Heart left ventricle (tissue), 16 donors: ENCODE measurements at places on chromosomes 12 and 14. TPM values are rescaled to one million over a fixed set of nuclear protein-coding genes. Genes with fewer than 3 reads are reported as not detected.

GRCh38 chr12:106602076-106602475 lies 19.3 kb downstream of the RFX4 start:
- no peaks in the 10 kb centered on the region for H3K4me1 ChIP-seq
- DNase-seq, result no peak
- H3K27me3 ChIP-seq, result no peaks in the 10 kb centered on the region
- no peaks in the 10 kb centered on the region for H3K36me3 ChIP-seq
- H3K4me3 ChIP-seq, result no peak overlapping the region

DNA sequence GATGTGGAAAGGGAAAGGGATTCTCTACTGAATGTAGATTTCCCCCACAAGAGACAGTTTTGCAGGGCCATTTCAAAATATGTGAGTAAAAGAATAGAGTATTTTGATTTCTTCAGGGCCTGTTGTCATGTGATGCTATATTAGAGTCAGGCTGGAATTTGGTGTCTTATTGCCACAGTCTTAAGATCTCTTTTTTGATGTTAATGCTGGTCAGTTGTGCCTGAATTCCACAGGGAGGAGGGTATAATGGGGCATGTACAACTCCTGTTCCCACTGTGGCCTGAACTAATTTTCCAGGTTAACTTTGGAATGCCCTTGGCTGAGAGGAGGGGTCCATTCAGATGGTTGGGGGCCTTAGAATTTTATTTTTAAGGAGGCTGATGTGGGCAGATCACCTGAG lies 111.0 kb upstream of the MAX start:
- no peaks in the 10 kb centered on the region for H3K36me3 ChIP-seq
- no peak overlapping the region for H3K4me3 ChIP-seq
- DNase-seq, result no peak
- H3K27ac ChIP-seq, result no peak overlapping the region

DNA sequence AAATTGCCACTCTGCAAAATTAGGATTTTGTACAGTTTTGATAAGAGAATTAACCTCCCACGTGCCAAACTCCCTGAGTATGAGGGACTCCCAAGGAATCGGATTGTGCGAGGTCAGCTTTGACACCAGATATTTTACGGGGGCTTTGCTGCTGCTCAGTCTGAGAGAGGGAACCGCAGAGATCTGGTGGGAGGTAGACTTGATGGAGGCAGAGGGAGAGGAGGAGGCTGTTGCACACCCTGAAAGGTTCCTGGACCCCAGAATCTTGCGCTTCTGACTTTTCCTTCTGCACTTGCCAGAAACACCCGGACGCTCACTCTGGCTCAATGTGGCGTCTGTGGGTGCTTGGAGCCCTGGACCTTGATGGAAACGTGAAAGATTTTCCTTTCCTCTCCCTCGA lies 83.9 kb downstream of the PAPOLA start:
- H3K4me1 ChIP-seq, result no peaks in the 10 kb centered on the region
- no peak for DNase-seq
- H3K27me3 ChIP-seq, result no peaks in the 10 kb centered on the region

DNA sequence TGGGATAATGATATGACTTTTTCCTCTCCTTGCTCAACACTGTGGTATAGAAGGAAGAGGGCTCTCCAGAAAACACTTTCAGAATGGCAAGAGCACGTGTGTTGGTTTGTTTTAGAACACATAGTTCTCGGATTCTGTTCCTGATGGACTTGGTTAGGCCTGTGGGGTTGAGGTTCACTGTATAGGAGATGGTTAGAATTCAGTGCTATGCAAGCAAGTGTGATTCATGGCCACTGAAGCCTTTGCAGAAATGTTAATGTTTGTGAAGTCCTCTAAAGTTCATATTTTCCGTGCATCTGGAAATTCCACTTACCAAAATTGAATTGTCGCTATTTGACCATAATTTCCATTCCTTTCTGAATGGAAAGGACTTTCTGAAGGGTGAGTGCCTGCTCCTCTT lies 233.2 kb upstream of the DDHD1 start:
- no peak overlapping the region for H3K4me3 ChIP-seq
- no peaks in the 10 kb centered on the region for H3K4me1 ChIP-seq
- no peak for DNase-seq
- no peaks in the 10 kb centered on the region for H3K36me3 ChIP-seq

CD163 gene
- total RNA-seq, result 59.2 TPM

DNA sequence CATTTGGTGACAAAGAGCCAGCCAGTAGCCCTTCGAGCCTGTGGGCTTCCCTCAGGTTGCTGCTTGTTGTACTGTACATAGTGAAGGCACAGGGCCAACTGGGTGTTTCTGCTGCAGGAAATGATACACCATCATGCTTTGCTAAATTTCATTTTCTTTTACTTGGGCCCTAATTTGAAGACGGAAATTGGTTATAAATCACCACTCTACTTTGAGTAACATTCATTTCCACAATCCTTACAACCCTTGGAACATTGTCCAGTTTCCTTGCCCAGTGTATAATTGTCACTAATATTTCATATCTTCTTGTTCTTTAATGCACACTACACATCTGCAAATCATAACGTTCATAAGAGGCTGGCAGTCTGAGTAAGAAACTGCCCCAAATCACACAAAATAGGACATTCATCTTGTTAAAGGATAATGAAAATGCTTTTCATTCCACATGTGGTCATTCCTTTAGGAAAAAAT lies 30.2 kb downstream of the MSRB3 start:
- no peaks in the 10 kb centered on the region for H3K36me3 ChIP-seq
- no peak for DNase-seq
- no peaks in the 10 kb centered on the region for H3K27me3 ChIP-seq
- H3K4me1 ChIP-seq, result peaks cover 37% of the 10 kb centered on the region
- H3K4me3 ChIP-seq, result no peak overlapping the region
- no peak overlapping the region for H3K27ac ChIP-seq

DNA sequence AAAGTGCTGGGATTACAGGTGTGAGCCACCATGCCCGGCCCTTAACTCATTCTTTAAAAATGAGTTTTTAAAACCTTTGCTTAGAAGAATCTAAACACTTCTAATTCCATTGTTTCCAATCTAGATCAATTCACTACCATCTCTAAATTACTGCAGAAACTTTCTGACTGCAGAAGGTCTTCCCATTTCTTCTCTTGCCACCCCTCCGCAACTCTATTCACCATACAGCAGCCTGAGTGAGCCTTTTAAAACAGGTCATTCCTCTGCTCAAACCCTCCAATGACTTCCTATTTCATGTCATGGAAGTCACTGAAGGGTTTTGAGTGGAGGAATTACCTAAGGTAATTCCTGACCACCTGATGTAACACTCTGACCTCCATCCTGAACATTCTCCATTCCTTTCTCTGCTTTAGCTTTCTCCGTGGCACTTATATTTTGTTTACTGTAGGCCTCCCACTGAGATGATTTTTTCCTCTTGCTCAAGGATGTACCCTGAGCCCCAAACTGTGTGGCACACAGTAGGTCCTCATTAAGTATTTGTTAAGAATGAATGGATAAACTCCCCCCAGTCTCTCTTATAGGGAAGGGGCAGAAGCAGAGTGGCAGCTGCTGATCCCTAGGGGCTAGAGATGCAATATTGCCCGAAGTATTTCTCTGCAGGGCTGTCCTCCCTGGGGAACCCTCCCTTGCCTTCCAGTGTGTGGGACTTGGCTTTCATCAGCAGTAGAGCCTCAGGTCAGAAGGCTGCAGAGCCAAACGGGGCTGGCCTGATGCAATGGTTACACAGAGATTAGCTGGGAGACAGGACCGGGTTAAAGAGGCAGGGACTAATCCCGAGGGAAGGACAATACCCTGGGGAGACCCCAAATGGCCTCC lies 1.2 kb downstream of the DDIT3 start:
- peak; percentile 71 for DNase-seq
- H3K4me1 ChIP-seq, result peaks cover 72% of the 10 kb centered on the region
- peak overlapping the region; percentile 85 for H3K27ac ChIP-seq
- H3K27me3 ChIP-seq, result no peaks in the 10 kb centered on the region
- H3K36me3 ChIP-seq, result peaks cover 30% of the 10 kb centered on the region

DNA sequence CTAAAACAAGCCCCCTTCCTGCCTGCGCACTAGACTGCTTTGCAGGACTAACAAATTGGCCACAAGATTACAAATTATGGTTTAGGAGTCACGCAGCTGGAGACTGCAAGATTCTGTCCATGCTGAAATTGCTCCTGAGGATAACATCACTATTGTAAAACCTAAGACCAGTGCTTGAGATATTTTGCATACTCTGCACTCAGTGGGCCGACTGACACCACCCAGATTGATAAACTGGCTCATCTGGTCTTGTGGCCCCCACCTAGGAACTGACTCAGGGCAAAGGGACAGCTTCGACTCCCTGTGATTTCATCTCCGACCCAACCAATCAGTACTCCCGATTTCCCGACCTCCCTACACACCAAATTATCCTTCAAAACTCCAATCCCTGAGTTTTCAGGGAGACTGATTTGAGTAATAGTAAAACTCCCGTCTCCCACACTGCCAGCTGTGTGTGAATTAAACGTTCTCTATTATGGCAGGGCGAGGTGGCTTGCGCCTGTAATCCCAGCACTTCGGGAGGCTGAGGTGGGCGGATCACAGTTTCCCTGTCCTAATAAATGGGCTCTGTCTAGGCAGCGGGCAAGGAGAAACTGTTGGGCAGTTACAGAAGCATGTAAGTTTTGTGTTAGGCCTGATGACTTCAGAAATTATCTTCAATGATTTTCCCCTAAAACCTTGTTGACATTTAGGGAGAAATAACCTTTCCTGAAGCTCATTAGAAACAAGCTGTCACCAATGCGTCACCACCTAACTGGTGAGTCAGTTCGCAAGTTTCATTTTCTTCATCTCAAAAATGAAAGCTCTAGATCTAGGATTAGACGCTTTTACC lies 5.3 kb upstream of the UBC start:
- peaks cover 52% of the 10 kb centered on the region for H3K4me1 ChIP-seq
- no peak for DNase-seq
- peak overlapping the region; percentile 100 for H3K27ac ChIP-seq

DNA sequence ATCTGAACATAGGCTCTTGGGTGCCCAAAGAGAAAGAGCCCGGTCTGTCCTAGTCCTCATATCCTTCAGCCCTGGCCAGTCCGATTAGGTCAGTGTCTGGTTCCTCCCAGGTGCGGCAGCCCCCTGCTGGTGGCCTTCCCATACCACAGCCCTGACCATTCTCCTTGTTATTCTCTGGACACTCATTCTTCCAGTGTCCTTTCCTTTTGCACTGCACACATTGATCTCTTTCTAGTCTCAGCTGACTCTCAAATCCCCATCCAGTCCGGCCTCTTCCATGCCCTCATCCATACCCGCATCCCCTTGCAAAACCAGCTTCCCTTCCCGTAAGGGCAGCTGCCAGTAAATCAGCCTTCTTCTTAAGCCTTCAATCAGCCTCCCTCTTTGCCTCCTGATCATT lies 1316.3 kb downstream of the TMEM121 start:
- no peak overlapping the region for H3K4me3 ChIP-seq
- DNase-seq, result no peak
- H3K27ac ChIP-seq, result no peak overlapping the region
- no peaks in the 10 kb centered on the region for H3K27me3 ChIP-seq

GRCh38 chr12:110688446-110689280 lies at the start of gene HVCN1:
HVCN1 (minus strand) TSS chr12:110689115; CDS start chr12:110683245, 5,870 bp downstream.
- H3K36me3 ChIP-seq, result no peaks in the 10 kb centered on the region
- H3K27me3 ChIP-seq, result no peaks in the 10 kb centered on the region
- H3K27ac ChIP-seq, result peak within 1 kb of the TSS; percentile 79
- H3K4me1 ChIP-seq, result peaks cover 20% of the 10 kb centered on the region
- peak; percentile 71 for DNase-seq

- H3K27me3 ChIP-seq, result no peaks in the 10 kb centered on the region
- no peaks in the 10 kb centered on the region for H3K4me1 ChIP-seq
- H3K27ac ChIP-seq, result no peak overlapping the region
- H3K36me3 ChIP-seq, result no peaks in the 10 kb centered on the region
- no peak overlapping the region for H3K4me3 ChIP-seq
Observed at GRCh38 chr14:24066496-24067132, 4.7 kb upstream of the CPNE6 start.

- H3K4me1 ChIP-seq, result no peaks in the 10 kb centered on the region
- peaks cover 3% of the 10 kb centered on the region for H3K27me3 ChIP-seq
- peak; percentile 81 for DNase-seq
- no peak overlapping the region for H3K4me3 ChIP-seq
- H3K36me3 ChIP-seq, result no peaks in the 10 kb centered on the region
Observed at GRCh38 chr12:3551386-3551785, 60.4 kb downstream of the PRMT8 start.

- H3K4me3 ChIP-seq, result no peak overlapping the region
- no peak for DNase-seq
- H3K27ac ChIP-seq, result no peak overlapping the region
- no peaks in the 10 kb centered on the region for H3K4me1 ChIP-seq
- no peaks in the 10 kb centered on the region for H3K27me3 ChIP-seq
Observed at GRCh38 chr14:29111554-29111953, 345.0 kb downstream of the FOXG1 start.

- no peak overlapping the region for H3K4me3 ChIP-seq
- DNase-seq, result no peak
- H3K36me3 ChIP-seq, result no peaks in the 10 kb centered on the region
- no peaks in the 10 kb centered on the region for H3K4me1 ChIP-seq
- H3K27me3 ChIP-seq, result no peaks in the 10 kb centered on the region
- H3K27ac ChIP-seq, result no peak overlapping the region
Observed at GRCh38 chr14:67951529-67952135, 132.1 kb downstream of the RAD51B start.

CNOT2 gene
- total RNA-seq, result 41.6 TPM

DNA sequence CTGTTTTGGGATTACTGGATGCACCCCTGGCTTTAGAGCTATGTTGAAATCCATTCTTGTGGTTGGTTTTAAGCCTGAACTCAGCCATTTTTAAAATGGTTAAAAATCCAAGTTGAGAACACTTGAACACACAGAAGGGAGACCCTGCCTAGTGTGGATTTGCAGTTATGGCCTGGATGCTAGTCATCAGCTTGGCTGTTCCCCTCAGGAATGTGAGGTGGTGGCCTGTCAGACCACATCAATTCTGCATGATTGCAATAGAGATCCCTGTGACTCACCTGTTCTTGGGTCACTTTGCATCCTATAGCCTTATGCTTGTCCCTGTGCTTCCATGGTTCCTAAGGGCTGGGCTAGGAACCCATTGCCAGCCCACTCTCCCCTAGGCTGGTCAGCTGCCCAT lies 454.1 kb downstream of the ATP23 start:
- no peak overlapping the region for H3K4me3 ChIP-seq
- H3K27ac ChIP-seq, result no peak overlapping the region
- H3K36me3 ChIP-seq, result no peaks in the 10 kb centered on the region
- no peak for DNase-seq
- no peaks in the 10 kb centered on the region for H3K27me3 ChIP-seq

ASCL1 gene
- not detected for total RNA-seq

GRCh38 chr12:6056406-6057240 lies 67.8 kb downstream of the VWF start:
- no peak for DNase-seq
- no peak overlapping the region for H3K4me3 ChIP-seq
- H3K36me3 ChIP-seq, result peaks cover 8% of the 10 kb centered on the region
- H3K27ac ChIP-seq, result no peak overlapping the region
- H3K4me1 ChIP-seq, result peaks cover 16% of the 10 kb centered on the region

- no peaks in the 10 kb centered on the region for H3K36me3 ChIP-seq
- no peaks in the 10 kb centered on the region for H3K4me1 ChIP-seq
- H3K27me3 ChIP-seq, result no peaks in the 10 kb centered on the region
- H3K4me3 ChIP-seq, result no peak overlapping the region
- no peak for DNase-seq
Observed at GRCh38 chr12:77746096-77746495, 84.6 kb upstream of the NAV3 start.

GRCh38 chr14:105533391-105533790 lies 7.0 kb downstream of the TMEM121 start:
- peaks cover 9% of the 10 kb centered on the region for H3K27me3 ChIP-seq
- no peaks in the 10 kb centered on the region for H3K36me3 ChIP-seq
- DNase-seq, result no peak

- H3K27me3 ChIP-seq, result no peaks in the 10 kb centered on the region
- no peaks in the 10 kb centered on the region for H3K36me3 ChIP-seq
- no peak for DNase-seq
- H3K27ac ChIP-seq, result no peak overlapping the region
- no peaks in the 10 kb centered on the region for H3K4me1 ChIP-seq
- H3K4me3 ChIP-seq, result no peak overlapping the region
Observed at GRCh38 chr14:74574090-74574433, 38.0 kb downstream of the LTBP2 start.
